Fibroblast of gingiva (primary cell): ENCODE measurements at places on chromosomes 6 and 20.

GRCh38 chr6:68279793-68280557 lies 355.1 kb upstream of the ADGRB3 start:
- DNase-seq = no peak

- DNase-seq = no peak
Observed at GRCh38 chr20:47688385-47689381, 96.6 kb downstream of the SULF2 start.

- DNase-seq = no peak
Observed at GRCh38 chr6:83152913-83153312, 40.2 kb downstream of the PGM3 start.

- peak; percentile 33 for DNase-seq
Observed at GRCh38 chr6:74410630-74411029, 714.6 kb downstream of the CD109 start.

DNA sequence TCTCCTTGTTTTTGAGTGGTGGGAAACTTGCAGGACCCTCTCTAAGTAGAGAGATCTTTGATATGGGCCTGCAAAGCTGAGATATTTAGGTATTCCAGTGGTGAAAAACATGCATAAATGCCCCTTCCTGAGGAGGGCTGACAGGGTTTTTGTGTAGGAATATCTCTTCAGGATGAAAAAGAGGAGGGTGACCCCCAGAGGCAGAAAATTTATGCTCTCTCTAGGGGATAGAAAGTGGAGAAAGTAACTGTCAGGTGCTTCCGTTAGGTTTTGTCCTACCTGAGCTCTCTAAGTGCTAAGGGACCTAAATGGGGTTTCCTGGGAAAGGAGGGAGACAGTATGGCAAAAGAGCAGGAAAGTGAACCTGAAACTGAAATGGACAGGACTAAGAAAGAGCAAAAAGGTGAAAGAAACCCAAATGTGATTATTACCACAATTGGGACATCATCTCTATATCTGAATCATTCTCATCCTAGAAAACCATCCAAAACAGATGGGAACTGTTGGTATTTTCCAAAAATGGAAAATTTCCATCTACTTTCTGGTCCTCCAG lies 2.0 kb downstream of the COL19A1 start:
- DNase-seq = no peak

DNA sequence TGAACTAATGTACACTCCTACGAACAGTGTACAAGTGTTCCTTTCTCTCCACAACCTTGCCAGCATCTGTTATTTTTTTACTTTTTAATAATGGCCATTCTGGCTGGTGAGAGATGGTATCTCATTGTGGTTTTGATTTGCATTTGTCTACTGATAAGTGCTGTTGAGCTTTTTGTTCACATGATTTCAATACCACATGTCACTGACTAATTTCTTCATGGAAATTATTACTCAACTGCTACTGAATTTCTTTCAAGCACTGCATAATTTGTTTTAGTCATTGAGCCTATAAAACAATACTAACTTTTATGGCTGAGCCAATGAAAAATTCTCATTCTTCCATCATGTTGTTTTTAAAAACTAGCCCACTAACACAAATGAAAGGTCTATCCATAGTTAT lies 115.4 kb downstream of the FRK start:
- no peak for DNase-seq

- no peak for DNase-seq
Observed at GRCh38 chr6:111976139-111976538, 77.8 kb upstream of the CCN6 start.

DNA sequence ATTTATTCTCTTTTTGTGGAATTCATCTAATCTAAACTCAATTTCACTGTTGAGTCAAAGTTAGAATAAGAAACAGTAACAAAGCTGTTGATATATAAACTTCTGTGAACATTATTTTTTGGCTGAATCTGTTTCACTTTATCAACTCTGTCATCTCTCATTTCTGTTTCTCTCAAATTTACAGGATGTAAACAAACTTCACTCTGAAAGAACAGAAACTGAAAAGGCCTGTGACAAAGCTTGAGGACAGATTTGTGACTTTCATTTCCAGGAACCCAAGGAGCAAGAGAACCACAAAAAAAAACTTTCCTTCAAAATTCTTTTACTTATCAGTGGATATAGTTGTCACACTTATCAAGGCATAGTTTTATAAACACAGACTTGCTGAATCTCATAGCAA lies 447.9 kb upstream of the OPRM1 start:
- DNase-seq = no peak

DNA sequence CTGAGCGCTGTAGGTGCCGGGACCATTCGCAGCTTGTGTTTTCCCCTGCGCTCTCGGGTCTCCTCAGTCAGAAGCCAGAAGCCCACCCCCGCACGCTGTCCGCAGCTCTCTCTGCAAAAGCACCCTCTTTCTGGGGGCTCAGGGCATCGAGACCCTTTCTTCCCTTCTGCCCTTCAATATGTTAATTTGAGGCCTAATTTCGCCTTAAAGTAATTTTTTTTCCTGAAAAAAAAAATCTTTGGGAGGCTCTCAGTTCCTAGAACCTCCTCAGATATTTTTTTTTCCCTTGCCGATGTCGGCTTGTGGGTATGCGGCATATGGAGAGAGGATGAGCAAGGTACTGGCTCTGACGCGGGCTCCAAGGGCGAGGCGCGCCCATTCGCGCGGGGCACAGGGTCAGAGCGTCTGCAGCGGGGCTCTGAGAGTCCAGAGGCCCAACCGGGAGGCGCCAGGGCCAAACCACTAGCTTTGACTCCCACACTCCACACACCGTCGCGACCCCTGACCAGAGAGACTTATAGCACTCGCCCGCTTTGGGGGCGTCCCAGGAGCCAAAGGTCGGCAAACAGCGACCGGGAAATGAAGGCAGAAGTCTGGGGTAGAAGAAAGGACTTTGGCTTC lies 893 bp downstream of the PRDM13 start:
- no peak for DNase-seq

DNA sequence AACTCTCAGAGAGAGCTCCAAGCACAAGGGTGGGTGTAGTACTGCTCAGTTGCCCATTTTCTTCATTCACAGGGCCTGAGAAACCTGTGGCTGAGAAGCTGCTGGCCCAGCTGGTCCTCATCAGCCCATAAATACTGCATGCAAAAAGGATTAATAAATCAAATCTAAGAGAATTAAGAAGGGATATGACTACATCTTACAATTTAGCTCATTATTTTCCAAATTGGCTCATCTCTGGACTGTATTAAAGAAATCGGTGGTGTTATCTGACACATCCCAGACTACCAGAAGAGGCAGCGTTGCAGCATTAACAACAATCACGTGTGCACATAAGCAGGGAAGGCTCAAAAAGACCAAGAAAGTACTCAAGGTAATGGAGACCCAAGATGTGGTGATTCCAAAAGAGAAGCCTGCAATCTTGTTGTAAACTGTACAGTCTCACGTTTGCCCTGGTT lies 90.7 kb downstream of the CD24 start:
- DNase-seq = no peak

DNA sequence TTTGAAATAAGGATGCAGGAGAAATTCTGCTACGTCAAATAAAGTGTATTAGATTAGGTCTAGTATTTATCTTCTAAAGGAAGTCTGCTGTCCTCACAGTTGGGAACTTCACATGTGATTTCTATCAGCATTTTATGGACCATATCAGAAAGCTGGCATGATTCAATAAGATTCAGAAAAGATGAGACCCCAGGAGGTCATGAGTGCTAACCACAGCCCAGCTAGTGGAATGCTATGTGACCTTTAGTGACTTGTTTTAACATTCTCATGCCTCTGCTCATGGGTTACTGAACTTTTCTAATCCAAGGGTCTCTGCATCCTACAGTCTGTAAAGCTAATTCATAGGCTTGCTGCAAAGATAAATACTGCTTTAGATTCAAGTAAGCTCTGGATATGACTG lies 150.1 kb downstream of the GMPR start:
- DNase-seq = peak; percentile 55

DNA sequence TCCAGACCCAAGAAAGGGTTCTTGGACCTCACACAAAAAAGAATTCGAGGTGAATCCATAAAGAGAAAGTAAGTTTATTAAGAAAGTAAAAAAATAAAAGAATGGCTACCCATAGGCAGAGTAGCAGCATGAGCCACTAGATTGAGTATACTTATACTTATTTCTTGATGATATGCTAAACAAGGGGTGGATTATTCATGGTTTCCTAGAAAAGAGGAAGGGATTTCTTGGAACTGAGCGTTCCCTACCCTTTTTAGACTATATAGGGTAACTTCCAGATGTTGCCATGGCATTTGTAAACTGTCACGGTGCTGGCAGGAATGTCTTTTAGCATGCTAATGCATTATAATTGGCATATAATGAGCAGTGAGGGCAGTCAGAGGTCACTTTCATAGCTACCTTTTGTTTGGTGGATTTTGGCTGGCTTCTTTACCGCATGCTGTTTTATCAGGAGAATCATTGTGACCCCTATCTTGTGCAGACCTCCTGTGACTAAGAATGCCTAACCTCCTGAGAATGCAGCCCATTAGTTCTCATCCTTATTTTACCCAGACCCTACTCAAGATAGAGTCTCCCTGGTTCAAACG lies 44.3 kb downstream of the TENT5A start:
- no peak for DNase-seq

GRCh38 chr20:34710861-34711574 lies 6.9 kb downstream of the TP53INP2 start:
- no peak for DNase-seq

DNA sequence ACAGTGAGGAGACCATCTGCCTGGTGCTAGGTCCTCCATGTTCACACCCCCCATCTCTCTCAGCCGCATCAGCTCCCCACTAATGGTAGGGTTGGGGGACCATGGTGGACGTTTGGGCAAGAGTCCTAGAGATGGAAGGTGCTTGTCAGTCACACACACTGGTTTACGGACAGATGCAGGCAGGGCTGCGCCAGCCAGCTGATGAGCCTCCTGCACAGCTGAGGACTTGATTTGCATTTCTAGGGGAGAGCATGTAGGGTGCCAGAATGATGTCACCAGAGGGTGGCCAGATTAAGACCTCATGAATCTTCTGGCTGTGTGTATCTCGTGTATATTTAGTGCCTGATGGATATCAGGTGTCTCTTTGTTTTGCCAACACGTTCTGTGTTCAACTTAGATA lies 28.6 kb downstream of the CST8 start:
- DNase-seq = no peak

- no peak for DNase-seq
Observed at GRCh38 chr20:37188787-37189186, 9.4 kb upstream of the MROH8 start.

DNA sequence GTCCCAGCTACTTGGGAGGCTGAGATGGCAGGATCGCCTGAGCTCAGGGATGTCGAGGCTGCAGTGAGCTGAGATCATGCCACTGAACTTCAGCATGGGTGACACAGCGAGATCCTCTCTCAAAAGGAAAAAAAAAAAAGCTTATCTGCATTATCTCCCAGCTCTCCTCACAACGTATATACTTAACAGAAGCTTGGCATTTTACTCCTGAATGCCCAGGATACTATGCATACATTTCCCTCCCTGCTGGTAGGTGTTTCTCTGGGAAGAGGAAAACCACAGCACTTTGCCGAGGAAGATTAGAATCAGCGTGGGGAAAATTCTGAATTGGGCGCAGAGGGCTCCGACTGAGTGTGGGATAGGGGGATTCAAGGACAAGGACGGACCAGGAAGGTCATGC lies 800.6 kb downstream of the DHX35 start:
- no peak for DNase-seq

DNA sequence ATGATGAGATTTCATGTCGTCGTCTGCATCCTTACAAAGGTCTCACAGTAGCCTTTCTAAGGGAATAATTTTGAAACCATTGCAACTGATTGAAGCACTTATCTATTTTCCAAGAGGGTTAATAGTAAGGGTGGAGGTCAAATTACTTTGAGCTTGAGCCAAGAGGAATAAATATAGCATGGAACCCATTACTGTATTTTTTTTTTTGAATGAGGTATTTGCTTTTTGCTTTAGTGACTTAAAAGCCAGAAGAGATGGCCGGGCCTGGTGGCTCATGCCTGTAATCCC lies 78.3 kb downstream of the SCAND1 start:
- peak; percentile 40 for DNase-seq

- DNase-seq = peak; percentile 60
Observed at GRCh38 chr6:154805288-154805911, 72.2 kb downstream of the SCAF8 start.

DNA sequence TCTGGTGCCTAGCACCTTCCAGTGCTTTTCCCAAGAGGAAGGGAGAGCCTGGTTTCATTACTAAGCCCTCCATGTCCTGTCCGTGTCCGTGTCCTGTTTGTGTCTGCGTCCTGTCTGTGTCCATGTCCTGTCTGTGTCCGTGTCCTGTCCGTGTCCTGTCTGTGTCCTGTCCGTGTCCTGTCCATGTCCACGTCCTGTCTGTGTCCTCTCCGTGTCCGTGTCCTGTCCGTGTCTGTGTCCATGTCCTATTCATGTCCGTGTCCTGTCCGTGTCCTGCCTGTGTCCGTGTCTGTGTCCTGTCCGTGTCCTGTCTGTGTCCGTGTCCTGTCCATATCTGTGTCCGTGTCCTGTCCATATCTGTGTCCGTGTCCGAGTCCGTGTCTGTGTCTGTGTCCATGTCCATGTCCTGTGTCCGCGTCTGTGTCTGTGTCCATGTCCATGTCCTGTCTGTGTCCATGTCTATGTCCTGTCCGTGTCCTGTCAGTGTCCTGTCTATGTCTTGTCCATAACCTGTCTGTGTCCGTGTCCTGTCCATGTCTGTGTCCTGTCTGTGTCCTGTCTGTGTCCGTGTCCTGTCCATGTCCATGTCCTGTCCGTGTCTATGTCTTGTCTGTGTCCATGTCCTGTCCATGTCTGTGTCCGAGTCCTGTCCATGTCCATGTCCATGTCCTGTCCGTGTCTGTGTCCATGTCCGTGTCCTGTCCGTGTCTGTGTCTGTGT lies 54.4 kb upstream of the BHLHE23 start:
- DNase-seq = no peak

GRCh38 chr20:3863317-3863716 lies 16.7 kb downstream of the MAVS start:
- DNase-seq = no peak

- peak; percentile 14 for DNase-seq
Observed at GRCh38 chr20:3174442-3175261, 1.3 kb upstream of the LZTS3 start.

DNA sequence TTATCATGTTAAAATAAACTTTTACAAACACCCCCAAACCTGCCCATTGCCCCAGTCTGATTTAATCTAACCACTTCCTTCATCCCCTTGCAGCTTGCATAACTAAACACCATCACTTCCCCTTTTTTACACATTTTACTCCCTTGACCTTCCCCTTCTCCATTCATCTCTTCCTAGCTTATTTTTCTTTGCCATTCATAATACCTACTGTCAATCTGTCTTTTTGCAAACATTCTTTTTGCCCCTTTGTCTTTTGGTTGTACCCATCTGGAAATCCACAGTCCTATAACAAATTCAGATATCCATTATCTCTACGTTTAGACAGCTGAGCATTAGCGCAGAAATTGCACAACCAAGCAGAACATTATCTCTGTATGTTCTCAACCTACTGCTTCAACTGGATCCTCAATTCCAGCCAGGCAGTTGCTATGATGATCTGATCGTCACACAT lies 51.2 kb downstream of the C6orf52 start:
- DNase-seq = no peak

DNA sequence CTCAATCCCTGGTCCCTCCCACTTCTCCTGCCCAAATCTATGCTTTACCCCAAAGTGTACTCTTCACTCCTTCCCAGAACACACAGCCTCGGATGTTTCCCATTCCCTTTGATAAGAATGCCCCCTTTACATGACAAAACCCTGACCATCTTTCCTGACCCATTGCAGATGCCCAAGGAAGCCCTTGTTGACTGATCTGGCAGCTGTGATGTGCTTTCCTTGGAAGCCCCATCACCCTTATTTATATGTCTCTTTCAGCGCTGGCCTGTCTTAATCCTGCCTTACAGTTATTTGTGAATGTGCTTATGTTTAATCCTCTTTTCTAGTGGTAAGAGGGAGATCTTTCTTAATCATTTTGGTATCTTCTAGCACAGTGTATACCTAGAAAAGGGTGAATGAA lies 523.1 kb downstream of the CD83 start:
- DNase-seq = no peak
